ENCODE measurements at places on chromosomes 6 and 20.

GRCh38 chr20:39674842-39675241, 712.7 kb downstream of the DHX35 start:
- DNase-seq, result no peak

DNA sequence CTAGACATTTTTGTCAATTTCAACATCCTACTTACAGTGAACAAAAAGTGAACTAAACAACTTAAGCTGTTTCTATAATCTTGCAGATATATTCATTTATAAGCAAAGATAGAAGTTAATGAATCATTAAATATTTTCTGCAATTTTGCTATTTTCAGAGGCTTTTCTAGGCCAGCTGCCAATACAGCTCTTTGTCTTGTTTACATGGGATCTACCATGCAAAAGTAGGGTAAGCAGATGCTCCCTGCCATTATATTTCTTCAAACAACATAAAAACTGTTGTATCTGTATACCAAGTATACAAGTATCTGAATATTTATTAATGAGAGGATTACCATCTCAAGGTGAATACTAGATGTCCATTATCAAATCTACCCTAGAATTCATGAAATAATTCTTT, 15.4 kb downstream of the PNISR start:
- DNase-seq, result no peak

DNA sequence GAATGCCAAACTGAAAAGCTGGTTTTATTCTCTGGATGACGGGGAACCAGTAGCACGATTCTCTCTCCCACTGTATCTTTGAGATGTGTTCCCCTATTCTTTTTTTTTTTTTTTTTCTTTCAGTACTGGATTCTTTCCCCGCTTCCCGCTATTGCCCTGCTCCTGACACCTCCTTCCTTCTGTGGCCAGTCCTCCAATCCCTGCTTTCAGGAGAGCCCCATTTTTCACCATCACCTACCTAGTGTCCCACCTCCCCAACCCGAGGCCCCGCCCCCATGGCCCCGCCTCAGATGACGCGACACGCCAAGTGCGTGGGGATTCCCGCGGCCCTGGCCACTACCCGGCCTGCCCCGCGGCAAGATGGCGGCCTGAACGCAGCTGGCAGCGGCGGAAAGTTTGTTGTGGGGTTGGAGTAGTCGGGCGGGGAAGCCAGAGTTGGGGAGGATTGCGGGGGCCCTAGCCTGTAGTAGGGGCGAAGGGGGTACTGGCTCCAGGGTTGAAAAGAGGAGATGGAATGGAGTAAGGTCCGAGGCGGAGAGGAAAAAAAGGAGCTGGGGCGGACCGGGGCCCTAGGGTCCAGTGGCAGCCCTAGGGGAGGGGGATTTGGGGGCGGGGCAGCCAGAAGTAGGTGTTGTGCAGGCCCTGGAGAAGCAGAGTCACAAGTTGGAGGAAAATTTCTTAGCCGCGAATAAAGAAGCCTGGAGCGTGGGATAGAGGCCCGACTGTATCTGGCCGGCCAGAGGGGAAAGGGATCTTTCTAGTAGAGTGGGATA, at the start of gene TJAP1:
Gene TJAP1, plus strand, starts transcription at position 336 of the 773 bp plus-strand sequence. CDS start 21,432 bp downstream, outside the sequence.
- peak; percentile 51 for DNase-seq

DNA sequence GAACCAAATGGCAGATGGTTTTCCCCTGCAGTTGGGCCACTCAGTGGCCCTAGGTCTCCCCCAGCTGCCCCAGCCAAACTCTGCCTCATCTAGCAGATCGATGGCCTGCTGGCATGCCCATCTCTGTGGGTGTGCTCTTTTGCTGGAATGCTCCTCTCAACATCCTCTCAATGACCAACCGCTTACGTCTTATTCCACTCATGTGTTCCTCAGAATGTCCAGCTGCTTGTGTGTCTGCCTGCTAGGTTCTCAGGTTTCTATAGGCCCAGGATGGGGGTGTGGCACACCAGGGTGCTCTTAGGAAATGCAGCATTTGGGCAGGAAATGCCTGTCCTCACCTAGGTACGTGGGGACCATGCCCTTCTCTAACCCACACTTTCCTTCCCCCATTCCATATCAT, 509.9 kb upstream of the SYNCRIP start:
- no peak for DNase-seq

DNA sequence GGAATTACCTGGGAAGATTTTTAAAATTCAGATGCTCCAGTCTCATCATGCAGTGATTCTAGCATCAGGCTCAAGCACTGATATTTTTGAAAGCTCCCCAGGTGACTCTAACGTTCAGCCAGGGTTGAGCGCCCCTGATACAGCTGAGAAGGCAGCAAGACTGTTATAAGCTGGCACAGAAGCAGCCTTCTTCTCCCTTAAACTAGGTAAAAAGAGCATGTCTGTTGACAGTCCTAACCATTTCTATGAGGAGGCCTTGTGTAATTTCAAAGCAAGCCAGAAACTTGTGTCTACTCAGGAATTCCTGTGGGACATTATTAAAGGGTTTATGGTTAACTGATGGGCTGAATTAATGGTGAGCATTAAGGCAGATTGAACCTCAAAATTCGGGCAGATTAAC, 141.9 kb downstream of the PDE7B start:
- DNase-seq, result no peak

- no peak for DNase-seq
These were observed 30.4 kb downstream of the FYN start for GRCh38 chr6:111842891-111843290.
